ENCODE measurements at places on chromosomes 7 and 10. TPM values are rescaled to one million over a fixed set of nuclear protein-coding genes. Genes with fewer than 3 reads are reported as not detected.

Gene CRYGN
- not detected for total RNA-seq

Gene PRSS37
- not detected for total RNA-seq

Gene GPER1
- 2.8 TPM for total RNA-seq

Gene LRRC17
- 1.9 TPM for total RNA-seq

Gene SLC29A4
- 2.3 TPM for total RNA-seq

Gene FGL2
- total RNA-seq: 11.9 TPM

Gene DGKI
- total RNA-seq: 0.47 TPM

Gene PPP1R9A
- total RNA-seq: 26.0 TPM

Gene ZP3
- not detected for total RNA-seq

Gene IL6
- total RNA-seq: 1.2 TPM

Gene TRIM4
- 7.1 TPM for total RNA-seq

Gene CYP2C19
- total RNA-seq: not detected

Gene CPN1
- not detected for total RNA-seq

Gene VSTM4
- 12.2 TPM for total RNA-seq

Gene TCERG1L
- total RNA-seq: not detected

Gene PPP1R17
- total RNA-seq: not detected

Gene C10orf105
- 0.07 TPM for total RNA-seq
